ENCODE measurements at places on chromosomes 5 and 9. TPM values are rescaled to one million over a fixed set of nuclear protein-coding genes. Genes with fewer than 3 reads are reported as not detected.

TAF9 gene
- total RNA-seq: 87.4 TPM

FSTL4 gene
- not detected for total RNA-seq

PTPDC1 gene
- 6.5 TPM for total RNA-seq

CD72 gene
- 1.1 TPM for total RNA-seq

F12 gene
- total RNA-seq: 0.25 TPM

RGS7BP gene
- total RNA-seq: 1.7 TPM

DNAH5 gene
- total RNA-seq: 0.13 TPM

PTPN3 gene
- 12.7 TPM for total RNA-seq

IRX1 gene
- 0.53 TPM for total RNA-seq

DNM1 gene
- 1.1 TPM for total RNA-seq

UGT3A1 gene
- total RNA-seq: not detected

TNFSF15 gene
- 0.19 TPM for total RNA-seq

CDC20B gene
- total RNA-seq: 0.06 TPM

RNF183 gene
- not detected for total RNA-seq

RFESD gene
- 2.2 TPM for total RNA-seq
